ENCODE measurements at places on chromosomes 4 and X.

GRCh38 chrX:40108162-40108958 is 10.6 kb upstream of the BCOR start:
- no peak for DNase-seq

- no peak for DNase-seq
Measured at GRCh38 chrX:112731793-112732192, 52.1 kb upstream of the LHFPL1 start.

DNA sequence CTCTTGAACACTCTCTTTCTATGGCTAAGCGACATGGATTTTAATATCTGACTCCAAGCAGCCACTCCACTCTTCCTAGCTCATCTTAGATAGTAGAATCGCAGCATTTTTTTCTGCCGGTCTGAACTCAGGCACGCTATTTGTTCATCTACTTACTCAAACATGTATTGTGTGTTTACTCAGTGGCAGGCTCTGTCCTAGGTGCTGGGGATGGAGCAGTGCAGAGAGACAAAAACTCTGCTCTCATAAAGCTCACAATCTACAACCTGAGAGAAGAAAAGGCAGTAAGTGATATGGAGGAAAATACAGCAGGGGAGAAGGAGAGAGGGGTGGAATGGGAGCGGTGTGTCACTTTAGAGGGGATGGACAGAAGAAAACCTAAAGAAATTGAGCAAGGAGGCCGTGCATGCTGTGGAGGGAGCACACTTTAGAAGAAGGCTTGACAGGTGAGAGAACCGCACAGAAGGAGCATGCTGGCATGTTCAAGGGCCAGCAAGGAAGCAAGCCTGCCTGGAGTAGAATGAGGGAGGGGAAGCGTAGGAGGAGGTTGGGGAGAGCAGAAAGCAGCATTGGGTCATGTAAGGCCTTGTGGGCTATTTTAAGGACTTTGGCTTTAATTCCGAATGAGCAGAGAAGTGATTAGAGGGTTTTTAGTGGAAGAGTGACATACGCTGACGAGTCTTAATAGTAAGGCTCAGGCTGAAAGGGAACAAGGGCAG is 132.0 kb downstream of the ANK2 start:
- no peak for DNase-seq

- DNase-seq, result no peak
Measured at GRCh38 chrX:32150141-32150540, 1061.2 kb downstream of the DMD start.

- DNase-seq, result no peak
Measured at GRCh38 chr4:94165256-94165655, 42.4 kb upstream of the SMARCAD1 start.

- no peak for DNase-seq
Measured at GRCh38 chr4:10048941-10049697, 27.8 kb upstream of the SLC2A9 start.

GRCh38 chr4:6043188-6043587 is 25.0 kb upstream of the C4orf50 start:
- no peak for DNase-seq

DNA sequence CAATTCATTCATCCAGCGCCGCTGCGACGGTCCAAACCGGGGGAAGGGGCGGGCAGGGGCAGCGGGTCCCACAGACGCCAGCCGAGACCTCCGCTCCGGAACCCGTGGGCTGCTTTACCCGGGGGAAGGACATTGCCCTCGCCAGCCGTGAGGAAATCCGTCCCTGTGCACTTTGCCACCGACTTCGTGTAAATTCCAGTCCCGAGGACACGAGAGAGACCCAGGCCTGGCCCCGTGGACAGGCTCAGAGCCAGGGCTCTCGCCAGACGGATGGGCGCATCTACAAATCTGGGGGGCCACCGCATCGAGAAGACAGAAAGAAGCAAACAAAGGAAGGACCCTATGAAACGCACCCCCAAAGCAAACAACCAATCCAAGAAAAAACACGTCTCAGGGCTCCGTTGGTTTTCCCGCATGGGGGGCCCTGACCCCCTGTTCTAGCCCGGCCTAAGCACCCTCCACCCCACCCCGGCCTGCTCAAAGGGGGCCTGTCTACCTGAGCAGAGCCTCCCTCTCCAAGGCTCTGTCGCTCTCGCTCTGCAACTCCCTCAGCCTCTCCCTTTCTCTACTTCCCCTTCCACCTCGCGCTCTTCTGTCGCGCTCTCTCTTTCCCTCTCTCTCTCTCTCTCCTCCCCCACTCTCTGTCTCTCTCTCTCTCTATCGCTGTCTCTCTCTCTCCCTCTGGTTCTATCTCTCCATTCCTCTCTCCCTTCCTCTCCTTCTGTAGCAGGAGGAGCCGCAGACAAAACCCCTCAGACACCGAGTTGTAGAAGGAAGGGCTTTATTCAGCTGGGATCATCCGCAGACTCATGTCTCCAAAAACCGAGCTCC is 11.3 kb downstream of the FRG2 start:
- DNase-seq, result no peak

- no peak for DNase-seq
Measured at GRCh38 chr4:132101526-132101925, 1047.6 kb upstream of the PCDH10 start.

DNA sequence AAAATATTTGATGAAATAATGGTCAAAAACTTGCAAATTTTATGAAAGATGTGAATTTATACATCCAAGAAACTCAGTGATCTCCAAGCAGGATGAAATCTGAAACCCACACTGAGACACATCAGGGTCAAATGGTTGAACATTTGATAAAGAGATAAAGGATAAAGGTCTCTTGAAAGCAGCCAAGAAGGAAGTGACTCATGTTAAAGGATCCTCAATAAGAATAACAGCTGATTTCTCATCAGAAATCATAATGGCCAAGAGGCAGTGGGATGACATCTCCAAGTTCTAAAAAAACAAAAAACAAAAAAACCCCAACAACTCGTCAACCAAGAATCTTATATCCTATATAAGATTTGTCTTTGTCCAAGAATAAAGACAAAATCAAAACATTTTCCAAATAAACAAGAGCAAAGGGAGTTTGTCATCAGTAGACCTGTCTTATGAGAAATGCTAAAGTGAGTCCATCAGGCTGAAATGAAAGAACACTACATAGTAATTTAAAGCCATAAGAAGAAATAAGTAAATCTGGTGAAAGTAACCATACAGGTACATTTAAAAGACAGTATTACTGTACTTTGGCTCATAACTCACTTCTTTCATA is 121.7 kb downstream of the PDS5A start:
- DNase-seq, result no peak

DNA sequence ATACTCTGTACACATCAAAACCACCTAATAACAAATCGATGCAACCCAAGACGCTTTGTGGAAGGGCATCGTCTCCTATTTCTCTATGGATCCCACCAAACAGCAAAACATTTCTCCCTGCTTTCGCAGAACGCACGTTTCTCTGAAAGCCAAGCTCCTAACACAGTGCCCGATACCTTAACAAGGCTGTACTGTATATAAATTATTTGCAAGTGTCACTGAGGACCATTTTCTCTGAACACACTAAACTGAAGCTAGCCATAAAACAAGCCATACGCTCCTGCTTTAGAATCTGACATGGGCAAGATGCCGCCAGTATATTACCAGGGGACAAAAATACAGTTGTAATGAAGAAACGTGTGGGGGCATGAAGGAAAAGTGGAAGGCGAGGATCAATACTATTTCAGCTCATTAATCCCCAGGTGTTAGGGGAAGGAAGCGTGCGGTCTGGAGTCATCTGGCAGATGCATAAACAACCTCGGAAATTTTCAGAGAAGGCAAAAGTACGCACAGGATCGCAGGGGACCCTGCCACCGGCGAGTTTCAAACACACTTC is 703 bp downstream of the KCNIP4 start:
- no peak for DNase-seq

- no peak for DNase-seq
Measured at GRCh38 chr4:98786866-98787265, 128.5 kb upstream of the TSPAN5 start.

GRCh38 chrX:13471269-13471668 is 98.1 kb upstream of the EGFL6 start:
- no peak for DNase-seq

DNA sequence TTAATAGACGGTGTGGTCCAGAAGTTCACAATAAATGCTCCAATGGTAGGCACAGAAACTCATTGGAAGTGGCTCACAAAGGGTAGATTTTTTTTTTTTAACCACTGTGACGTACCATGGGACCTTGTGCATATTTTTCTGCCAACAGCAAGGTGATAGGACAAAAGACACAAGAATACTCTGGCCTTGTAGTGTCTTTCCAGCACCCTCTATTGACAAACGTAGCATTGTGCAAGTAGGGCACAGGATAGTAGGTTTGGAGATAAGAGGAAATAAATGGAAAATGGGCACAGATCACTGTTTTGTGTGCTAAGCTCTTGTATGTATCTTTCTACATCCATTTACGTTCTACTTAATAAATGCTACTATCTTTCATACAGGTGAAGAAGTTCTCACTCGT is 2054.9 kb downstream of the PCDH7 start:
- DNase-seq, result no peak

DNA sequence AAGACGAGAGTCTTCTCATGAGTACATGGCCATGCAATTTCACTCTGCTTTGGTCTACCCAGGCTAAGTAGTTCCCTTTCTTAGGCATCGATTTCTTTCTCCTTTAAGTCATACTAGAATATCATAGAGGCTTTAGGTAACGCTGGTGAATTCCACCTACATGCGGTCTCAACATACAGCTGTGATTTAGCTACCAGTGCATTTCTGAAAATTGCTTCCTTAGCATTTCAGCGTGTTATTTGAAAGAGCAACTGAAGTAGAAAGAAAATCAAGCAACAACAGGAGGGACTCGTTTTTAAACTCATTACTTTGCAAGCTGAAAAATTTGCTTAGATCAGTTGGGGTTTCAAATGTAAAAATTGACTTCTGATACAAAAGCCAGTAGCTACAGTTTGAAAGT is 48.1 kb upstream of the RASGEF1B start:
- no peak for DNase-seq

DNA sequence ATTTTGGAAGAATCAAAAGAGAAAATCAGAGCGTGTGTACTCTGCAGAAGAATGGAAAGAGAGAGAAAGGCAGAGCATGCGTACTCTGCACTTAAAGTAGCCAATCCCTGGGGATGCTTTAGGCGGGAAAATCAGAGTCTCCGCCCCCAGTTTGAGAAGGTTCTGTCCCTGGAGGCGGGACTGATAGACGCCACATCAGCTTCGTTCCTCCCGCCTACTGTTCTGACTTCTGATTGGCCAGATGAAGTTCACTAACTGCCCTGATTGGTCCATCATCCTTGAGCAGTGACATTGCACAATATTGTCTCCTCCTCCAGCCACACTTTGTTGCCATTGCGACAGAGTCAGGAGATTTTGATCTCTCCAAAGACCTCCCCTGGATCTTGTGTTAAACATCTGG is 23.8 kb downstream of the SSX1 start:
- peak; percentile 1 for DNase-seq

DNA sequence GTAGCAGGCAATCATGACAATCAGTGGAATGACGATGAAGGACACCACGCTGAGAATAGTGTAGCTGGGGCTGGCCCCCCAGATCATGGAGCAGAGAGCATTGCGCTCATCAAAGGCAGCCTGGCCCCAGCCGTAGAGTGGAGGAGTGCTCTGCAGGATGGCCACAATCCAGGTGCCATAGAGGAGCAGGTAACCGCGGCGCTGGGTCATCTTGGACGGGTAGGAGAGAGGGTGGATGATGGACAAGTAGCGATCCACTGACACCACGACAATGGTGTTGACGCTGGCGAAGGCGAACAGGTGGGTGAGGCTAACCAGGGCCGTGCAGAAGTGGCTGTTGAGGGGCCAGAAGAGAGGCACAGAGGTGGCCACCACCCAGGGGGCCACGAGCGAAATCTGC is 2.8 kb downstream of the GPR101 start:
- DNase-seq, result no peak

DNA sequence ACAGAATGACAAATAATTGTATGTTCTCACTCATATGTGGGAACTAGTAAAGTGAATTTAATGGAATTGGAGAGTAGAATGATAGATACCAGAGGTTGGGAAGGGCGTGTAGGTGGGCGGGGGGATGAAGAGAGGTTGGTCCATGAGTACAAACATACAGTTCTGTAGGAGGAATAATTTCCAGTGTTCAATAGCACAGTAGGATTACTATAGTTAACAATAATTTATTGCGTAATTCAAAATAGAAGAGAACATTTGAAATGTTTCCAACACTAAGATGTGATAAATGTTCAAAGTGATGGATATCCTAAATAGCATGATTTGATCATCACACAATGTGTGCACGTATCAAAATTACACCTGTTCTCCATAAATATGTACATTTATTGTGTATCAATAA is 106.2 kb upstream of the IL1RAPL2 start:
- DNase-seq, result no peak
